Posterior cingulate gyrus (tissue), 11 donors: ENCODE measurements at places on chromosomes 12 and 14.

DNA sequence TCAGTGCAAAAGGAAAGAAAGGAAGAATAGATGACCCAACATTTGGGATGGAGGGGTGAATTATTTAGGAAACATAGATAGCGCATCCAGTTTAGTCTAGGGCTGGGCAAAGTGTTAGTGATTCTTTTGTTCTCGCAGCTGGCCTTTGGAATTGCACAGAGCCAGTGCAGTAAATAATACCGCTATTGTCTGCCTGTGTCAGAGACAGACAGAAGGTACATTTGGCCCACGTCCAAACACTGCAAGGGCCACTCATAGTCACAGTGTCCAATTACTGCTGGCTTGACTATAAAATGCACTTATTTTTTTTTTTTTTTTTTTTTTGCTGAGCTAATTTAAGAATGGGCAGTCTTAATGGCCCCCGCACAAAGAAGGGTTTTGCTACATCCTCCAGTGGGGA lies 638.6 kb downstream of the BCL11B start:
- no peak for DNase-seq

DNA sequence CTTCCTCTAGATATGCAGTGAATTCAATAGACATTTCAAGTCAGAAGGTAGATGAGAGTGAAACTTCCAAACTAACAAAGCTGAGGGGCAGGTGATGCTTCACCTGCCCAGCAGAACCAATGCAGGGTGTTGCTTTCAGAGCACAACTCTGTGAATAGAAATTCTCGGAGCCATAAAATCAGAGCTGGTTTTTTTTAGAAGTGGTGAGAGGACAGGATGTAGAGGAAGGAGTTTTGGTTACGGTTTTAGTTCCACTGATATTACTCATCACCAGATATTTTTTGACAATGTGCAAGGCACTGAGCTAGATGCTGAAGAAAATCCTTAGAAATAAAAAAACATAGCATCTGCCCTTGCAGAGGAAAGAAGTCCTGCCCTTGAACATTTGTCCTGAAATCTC lies 62.2 kb downstream of the BMP4 start:
- no peak for DNase-seq

- DNase-seq: no peak
Measured at GRCh38 chr12:4143896-4144295, 129.7 kb upstream of the CCND2 start.

DNA sequence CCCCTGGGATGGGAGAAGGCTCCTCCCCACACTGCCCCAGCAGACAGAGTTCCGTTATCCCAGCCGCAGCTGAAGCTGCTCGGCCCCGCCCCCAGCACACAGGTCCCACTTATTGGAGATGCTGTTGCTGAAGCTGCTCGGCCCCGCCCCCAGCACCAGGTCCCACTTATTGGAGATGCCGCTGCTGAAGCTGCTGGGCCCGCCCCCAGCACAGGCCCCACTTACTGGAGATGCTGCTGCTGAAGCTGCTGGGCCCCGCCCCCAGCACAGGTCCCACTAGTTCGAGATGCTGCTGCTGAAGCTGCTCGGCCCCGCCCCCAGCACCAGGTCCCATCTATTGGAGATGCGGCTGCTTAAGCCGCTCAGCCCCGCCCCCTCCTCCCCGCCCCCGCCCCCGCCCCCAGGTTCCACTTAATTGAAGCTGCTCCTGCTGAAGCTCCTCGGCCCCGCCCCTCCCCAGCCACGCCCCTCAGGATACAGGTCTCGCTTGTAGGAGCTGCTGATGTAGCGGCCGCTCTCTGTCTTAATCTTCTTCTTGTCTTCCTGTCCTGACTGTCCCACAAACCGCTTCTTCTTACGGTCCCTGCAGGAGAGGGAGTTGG lies 12.0 kb downstream of the CFAP73 start:
- DNase-seq: peak; percentile 87

GRCh38 chr12:107277855-107278254 lies 184.5 kb upstream of the CRY1 start:
- DNase-seq: no peak

GRCh38 chr14:74946659-74947281 lies 8.6 kb downstream of the PGF start:
- DNase-seq: no peak

GRCh38 chr14:60311417-60311816 lies 62.4 kb downstream of the PPM1A start:
- DNase-seq: no peak

DNA sequence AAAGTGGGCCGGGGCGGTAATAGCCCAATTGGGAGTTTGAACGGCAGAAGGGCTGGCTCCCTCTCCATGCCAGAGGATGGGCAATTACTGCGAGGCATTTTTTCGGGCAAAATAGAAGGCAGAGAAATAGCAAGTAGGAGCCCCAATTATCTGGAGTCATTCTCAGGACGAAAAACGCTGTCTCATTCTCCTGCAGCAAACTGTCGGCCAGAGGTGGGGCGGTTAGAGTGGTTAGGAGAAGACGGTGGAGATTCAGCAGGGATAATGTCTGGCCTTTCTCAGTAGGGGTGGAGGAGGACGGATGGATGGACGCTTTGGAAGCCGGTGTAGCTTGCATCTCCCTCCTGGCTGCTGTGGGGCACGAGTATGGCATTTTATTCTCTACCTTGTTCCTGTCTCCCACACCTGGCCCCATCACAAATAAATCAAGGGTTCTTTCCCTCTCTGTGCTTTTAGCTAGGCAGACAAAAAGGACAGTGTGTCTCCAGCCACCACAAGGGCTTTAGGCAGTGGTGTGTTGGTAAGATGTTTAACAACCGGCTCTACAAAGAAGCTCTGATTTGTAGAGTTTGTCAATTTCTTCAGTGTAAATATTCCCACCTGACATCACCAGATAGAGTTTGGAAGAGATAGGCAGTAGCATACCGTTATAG lies 140.5 kb upstream of the LHX5 start:
- no peak for DNase-seq

DNA sequence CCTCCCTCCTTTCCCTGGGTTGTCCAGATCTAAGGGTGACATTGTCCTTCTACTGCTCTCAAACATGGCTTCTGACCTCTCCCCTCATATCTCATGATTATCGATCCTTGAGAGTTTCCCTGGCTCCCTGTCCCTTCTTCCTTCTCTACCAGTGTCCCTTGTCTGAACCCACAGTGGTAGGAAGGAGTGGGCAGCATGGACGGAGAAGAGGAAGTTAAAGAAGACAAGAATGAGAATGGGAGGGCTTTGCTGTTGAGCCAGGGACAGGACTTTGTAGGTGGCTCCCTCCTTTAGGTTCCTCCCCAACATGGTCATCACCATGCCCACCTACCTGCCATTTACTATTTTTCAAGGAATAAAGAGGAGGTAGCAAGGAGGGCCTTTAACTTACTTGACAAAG lies 166.7 kb downstream of the TMEM117 start:
- DNase-seq: no peak

DNA sequence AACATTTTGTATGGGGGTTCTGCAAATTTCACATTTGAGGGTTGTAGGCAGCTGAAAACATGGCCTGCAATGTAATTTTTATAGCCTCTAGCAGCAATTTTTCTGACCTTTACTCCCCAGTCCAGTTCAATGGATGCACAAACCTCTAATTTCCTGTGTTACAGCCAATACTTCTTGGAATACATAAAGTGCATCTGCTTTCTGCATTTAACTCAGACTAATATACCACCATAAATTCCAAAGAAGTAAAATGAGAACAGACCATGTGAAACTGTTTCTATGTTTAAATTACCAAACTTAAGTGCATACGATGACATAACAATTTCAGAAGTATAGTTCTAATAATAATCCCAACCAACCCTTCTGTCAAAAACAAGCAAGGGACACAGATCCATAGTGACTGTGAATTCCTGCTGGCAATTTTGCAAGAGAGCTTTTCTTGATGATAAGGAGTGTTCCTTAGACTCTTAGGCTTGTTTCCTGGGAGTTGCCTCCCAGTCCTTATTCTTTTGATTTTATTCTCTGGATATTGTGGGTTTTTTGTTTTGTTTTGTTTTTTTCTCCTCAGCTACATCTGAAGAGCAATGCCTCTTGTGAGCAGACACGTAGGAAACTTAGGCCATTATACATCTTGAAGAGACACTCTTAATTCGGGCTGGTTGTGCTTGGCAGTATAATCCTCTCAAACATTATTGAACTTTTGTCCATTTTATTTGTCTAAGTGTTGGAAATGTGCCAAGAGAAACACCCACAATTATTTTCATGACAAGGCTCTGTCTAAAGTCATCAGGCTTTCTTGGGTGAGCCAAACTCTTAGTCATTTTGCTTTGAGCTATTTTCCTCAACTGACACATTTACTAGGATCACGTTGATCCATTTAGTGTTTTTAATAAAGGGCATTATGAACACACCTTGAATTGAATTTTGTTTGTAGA lies 51.3 kb upstream of the RERGL start:
- DNase-seq: no peak

DNA sequence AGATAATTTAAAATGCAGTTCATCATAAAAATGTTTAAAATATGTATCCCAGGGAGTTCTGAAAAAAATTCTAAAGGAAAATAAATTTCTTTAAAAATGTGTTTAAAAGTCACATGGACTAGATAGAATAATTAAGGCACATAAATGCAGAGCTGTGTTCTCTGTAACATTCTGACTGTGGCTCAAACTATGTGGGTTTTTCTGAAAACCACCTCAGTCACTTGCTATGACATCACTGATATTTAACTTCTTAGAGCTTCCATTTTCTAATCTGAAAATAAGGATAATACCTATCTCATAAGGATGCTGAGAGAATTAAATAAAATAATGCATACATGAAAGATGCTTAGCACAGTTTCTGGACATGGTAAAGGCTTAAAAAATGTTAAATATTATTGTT lies 107.3 kb downstream of the SLC41A2 start:
- DNase-seq: no peak

DNA sequence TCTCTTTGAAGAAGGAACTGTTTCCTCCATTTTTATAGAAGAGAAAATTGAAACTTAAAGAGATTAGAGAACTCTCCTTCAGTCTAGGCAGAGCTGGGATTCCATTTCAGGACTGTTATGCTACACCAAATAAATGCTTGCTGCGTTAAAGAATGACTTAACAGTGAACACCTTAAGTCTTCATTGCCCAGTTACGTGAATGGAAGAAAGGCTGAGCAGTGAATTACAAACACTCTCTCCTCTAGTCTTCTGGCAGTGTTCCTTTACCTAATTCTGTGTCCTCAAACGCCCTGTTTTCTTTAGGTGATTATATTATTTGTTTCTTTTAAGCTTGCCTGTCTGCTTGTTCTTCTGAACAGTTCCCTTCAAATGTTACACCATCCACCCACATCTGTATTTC lies 59.7 kb downstream of the RCOR1 start:
- DNase-seq: no peak

DNA sequence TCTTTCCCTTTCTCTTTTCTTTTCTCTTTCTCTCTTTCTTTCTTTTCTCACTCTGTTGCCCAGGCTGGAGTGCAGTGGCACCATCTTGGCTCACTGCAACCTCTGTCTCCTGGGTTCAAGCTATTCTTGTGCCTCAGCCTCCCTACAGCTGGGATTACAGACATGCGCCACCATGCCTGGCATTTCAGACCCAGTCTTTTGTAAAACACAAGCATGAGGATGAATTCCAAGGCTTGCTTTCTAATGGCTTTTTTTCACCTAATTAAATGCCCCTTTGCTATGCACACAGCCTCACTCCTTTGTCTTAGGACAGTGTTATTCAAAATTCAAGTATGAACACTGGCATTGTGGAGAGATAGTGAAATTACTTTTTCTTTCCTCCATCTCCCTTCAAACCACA lies 6.0 kb upstream of the SLC38A2 start:
- DNase-seq: no peak
